ENCODE measurements at places on chromosomes 4 and X.

DNA sequence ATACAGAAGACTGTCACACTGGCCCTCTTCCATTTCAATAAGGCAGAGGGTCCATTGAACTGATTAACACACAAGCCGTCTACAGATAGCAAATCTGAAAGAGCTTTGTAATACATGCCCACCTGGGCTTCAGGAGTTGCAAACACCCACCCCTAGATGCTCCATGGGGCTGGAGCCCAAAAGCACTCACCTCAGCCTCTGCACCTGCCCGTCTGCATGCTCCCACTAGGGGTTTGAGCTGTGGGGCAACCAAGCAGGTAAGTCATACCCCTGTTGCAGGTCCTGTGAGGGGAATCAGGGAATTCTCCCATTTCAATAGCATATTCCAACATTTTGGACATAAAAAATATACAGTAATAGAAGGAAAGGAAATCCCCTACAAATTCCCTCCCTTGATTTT is 243.0 kb upstream of the KCNIP4 start:
- no peak for DNase-seq

- peak; percentile 50 for DNase-seq
Measured at GRCh38 chrX:102899940-102900916, 36.8 kb upstream of the RAB40AL start.

DNA sequence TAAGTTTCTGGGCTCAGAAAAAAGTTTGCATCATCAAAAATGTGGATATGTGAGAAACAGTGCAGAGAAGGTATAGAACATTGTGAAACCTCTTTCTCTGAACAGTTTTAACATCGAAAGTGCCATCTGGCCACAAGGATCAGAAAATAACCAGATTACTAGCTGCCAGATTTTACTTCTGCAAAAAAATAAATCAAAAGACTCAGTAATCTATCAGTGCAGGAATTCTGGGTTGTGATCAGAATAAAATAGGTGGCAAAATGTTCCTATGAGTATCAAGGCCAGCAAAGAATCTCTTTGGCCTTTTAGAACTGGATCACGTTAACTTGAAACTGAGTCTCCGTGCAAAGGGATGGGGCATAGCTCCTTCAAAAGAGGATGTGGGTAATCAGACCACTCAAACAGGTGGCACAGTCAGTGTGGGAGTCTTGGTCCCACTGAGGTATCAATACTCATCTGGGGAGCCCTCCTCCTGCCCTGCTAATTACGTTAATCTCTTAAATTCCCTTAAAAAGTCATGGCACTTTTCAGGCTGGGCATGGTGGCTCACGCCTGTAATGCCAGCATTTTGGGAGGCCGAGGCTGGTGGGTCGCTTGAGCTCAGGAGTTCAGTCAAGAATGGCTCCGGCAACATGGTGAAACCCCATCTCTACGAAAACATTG is 26.7 kb upstream of the RBM47 start:
- DNase-seq: no peak

DNA sequence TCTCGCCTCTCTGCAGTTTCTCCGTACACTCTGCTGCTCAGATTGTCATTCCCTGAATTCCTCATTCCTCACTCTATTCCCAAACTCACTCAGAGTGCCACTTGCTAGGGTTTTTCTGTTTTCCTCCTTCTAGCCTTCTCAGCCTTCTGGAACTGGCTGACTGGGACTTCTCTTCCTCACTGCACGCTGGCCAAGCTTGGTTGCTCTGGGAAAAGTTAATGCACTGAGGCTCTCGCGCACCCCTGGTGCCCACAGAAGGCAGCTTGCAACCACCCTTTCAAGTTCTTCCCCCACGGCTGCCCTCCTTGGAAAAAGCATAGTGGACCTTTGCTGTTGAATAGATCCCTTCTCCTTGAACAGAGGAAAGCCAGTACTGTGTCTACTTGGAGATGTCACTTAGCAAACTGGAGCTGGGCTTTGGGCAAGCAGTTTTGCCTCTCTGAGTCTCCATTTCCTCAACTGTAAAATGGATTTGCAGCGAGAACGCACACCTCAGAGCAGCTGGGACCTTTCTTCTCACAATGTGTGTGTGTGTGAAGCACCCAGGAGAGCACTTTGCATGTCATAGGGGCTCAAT is 6.0 kb upstream of the CCKAR start:
- DNase-seq: no peak

DNA sequence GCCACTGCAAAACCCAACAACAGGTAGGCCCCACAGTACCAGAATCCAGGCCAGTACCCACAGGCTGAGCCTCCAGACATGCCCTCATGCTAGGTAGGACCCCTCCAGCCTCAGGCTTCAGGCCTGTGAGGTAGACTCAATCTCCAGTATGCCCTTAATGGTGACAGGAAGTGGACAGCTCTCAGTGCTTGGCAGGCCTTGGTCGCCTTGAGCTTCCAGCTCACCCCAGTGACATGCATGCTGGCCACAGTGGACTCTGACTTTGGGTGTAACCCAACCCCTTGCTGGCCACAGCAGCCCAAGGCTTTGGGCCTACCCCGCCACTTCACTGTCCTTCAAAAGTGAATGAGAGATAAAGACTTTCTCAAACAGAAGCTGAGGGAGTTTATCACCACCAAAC is 324.2 kb downstream of the ANTXR2 start:
- no peak for DNase-seq

DNA sequence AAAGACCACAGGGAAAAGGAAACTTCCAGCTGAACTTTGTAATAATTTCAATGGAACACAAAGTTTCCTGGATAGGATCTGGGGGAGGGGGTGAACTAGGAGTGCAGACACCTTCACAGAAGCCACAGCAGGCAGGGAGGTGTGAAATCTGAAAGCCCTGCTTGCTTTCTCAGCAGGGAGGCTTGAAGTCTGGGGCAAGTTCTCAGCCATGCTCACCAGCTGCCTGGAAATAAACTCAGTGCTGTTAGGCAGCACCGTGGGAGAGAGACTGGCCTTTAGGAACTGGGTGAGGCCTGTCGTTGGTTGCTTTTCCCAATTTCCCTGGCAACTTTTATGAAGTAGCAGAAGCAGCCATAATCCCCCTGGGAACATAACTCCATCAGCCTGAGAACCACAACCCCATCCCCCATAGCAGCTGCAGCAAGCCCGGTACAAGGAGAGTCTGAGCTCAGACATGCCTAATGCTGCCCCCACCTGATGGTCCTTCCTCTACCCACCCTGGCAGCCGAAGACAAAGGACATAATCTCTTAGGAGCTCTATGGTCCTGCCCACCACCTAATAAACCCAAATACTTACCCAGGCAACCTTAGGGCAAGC is 39.2 kb upstream of the NMU start:
- no peak for DNase-seq

All from stimulated activated CD4-positive, alpha-beta T cell treated with anti-CD3 and anti-CD28 coated beads, TNF-alpha, amount 100 ng/mL, for 48 hours (primary cell).